Stimulated activated CD8-positive, alpha-beta memory T cell treated with anti-CD3 and anti-CD28 coated beads, Interleukin-2, amount 100 ng/mL, for 1 hour (primary cell): ENCODE measurements at places on chromosomes 12 and 14.

- no peak for DNase-seq
Observed at GRCh38 chr12:11861155-11861863, 209.4 kb upstream of the BCL2L14 start.

- DNase-seq, result no peak
Observed at GRCh38 chr14:64465831-64466554, 694 bp downstream of the AKAP5 start.

DNA sequence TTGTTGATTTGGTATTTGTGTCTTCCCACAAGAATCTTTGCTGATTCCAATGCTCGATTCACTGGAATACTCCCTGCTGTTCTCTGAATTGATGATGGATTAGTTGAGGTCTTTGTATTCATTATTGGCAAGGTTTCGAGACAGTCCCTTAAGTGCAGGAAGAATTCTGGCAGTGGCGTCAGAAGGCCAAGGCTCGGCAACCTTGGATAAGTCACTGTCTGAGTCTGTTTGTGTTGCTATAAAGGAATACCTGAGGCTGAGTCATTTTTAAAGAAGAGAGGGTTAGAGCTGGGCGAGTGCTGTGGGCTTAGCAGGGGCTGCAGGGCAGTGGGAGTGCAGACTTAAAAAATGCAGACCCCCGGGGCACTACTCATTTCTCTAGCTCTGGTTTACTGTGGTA, 56.9 kb downstream of the CHST11 start:
- DNase-seq, result no peak

- DNase-seq, result no peak
Observed at GRCh38 chr12:71786829-71787228, 32.2 kb downstream of the RAB21 start.

DNA sequence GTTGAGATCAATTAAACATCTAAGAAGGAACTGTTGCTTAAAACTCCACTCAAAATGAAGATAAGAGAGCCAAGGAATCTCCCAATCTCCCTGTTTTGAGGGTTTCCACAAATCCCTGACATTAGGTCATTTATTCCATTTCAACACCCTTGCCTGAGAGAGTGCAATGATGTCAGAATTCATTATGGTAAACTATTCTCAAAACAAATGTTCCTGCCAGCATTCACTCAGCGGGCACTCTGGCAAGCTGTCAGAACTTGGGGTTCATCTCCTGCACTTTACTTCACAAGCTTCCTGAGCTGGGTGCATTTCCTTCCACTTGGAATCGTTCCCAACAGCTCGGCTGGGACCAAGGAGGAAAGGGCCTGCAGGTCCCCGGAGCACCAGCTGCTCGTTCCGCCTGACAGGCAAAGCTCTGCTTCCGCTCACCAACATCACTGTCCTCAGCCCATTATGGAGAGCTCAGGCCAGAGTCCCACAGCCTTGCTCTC, 117.8 kb downstream of the TTC7B start:
- no peak for DNase-seq

DNA sequence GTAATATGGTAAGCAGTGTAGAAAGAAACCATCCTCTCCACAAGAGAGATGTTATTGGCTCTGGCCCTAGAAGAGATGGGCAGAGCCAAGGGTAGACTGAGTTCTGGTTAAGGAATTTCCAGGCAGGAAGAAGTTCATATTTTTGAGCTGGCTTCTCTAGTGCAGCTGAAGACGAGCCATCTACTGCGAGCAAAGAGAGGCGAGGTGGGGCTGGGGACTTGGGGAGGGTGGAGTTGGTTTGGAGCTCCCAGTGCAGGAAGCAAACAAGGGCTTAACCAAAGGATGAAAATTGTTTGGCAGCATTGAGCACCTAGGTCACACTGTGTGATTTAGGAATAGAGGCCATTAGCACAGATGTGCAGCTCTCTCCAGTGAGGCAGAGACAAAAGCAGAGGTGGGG, 239.6 kb downstream of the ZFP36L1 start:
- no peak for DNase-seq
